Stimulated activated CD8-positive, alpha-beta memory T cell treated with anti-CD3 and anti-CD28 coated beads, Interleukin-2, amount 100 ng/mL, for 1 hour (primary cell): ENCODE measurements at places on chromosomes 1 and 21.
A peak's percentile ranks its signal among the peaks of the same experiment; 100 is the strongest.

DNA sequence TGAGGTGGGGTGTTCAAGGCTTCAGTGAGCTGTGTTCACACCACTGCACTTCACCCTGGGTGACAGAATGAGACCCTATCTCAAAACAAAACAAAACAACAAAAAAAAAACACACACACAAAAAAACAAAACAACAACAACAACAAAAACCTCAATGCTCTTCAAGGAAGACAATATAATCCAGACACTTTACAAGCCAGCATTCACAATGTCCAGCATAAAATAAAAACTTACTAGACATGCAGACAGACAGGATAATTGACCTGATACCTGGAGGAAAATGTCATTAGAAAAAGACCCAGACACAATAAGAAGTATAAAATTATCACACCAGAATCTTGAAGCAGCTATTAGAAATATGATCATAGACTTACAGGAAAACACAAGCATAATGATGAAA is 39.0 kb upstream of the BACE2 start:
- DNase-seq = no peak

DNA sequence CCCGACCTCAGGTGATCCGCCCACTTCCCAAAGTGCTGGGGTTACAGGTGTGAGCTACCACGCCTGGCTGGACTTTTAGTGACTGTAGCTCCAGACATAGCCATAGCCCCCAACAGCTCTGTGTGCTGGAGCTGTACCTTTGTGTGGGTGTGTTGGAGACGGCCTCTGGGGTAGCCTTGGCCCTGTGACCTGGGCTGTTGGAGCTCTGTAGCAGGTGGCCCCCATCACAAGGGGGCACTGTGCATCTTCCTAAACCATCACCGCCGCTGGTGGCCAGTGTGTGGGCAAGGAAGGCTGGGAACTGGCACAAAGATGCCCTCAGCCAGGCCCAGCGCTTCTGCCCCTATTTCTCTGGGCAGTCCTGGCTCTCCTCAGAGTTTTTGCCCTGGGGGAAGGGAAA is 38.4 kb upstream of the FOXO6 start:
- DNase-seq = peak; percentile 9

DNA sequence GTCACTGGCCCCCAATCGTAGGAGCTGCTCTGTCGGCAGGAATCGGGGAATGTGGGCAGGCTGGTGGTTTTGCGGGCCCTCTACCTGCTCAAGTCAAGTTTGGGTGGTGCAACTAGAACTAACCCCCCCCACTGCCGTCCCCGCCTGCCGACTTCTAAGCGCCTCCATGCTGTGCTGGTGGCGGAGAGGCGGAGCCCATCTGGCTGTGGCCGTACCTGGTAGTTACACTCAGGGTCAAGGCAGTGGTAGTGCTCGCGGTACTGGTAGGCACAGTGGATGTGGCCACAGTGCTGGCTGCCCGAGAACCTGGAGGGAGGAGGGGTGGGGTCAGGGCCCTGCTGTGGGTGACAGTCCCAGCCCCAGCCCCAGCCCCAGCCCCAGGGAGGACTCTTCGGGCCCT is 140.0 kb downstream of the CASZ1 start:
- no peak for DNase-seq

GRCh38 chr1:245776139-245776538 is 621.4 kb downstream of the KIF26B start:
- no peak for DNase-seq

DNA sequence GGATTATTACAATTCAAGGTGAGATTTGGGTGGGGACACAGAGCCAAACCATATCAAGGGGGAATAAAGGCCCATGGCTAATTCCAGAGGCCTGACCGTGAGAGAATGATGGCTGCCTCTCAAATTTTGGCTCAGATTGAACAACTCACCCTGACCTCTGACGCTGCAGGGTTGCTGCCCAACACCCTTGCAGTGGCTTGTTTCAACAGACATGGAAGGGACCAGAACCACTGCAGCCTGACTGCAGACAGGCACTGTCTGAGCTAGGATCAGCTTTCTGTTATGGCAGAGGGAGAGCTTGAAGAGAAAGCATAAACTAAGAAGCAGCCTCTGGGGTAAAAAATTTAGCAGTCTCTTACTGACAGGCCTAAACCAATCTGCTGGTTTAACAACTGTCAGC is 90.2 kb upstream of the GADD45A start:
- DNase-seq = no peak

DNA sequence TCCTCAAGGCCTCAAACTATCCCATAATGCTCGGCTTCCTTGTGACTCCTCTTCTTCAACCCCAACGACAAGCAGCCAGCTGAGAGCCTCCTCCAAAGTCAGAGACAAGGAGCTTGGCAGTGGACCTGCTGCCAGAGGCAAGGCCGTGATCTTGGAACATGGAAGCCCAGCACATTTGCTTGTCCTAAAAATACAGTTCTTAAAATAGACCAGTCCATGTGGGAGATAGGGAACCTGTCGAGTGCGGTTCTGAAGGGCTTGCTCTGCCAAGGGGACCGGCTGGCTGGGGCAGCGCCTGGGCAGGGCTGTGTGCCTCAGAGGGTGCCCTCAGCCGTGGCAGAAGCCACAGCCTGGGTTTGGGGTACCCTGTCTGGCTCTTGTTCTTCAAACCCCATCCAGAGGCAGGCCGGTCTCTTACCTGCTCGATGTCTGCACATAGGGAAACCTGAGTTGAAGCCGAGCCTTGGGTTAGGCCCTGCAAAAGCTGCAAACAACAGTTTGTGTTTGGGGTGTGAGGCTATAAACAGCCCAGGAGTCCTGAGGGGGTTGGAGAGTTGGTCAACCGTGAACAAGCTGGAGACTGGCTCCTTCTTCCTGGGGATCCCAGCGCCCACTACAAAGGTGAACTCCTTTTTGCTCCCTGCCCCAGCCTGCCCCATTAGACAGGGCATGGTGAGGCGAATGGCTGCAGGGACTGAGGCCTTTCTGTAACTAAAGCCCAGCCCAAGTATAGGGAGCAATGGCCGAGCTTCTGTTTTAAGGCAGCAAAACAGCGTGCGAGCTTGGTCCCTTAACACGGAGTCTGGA is 228.8 kb downstream of the CAMTA1 start:
- DNase-seq = no peak

DNA sequence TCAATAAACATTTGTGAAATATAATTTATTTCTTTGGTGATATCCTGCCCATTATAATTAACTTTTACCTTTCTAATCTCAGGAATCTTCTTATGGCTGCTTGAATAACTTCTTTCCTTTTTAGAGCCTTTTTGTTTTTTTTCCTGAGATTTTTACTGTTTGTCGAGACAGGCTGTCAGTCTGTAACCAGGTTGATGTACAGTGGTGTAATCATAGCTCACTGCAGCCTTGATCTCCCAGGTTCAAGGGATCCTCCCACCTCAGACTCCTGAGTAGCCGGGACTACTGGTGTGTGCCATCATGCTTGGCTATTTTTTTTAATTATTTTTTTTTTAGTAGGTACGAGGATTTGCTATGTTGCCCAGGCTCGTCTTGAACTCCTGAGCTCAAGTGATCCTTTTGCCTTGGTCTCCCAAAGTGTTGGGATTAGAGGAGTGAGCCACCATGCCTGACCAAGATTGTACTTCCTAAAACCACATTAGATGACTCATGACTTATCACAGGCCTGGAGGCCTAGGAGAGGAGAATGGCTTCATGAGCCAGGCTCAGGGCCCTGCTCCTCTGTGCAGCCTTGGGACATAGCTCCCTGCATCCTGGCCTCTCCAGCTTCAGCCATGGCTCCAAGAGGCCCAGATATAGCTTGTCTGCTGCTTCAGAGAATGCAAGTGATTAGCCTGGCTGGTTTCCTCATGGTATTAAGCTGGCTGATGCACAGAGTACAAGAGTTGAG is 48.6 kb downstream of the CTH start:
- no peak for DNase-seq

GRCh38 chr1:207823880-207824566 is 72.2 kb downstream of the CD46 start:
- DNase-seq = peak; percentile 42

DNA sequence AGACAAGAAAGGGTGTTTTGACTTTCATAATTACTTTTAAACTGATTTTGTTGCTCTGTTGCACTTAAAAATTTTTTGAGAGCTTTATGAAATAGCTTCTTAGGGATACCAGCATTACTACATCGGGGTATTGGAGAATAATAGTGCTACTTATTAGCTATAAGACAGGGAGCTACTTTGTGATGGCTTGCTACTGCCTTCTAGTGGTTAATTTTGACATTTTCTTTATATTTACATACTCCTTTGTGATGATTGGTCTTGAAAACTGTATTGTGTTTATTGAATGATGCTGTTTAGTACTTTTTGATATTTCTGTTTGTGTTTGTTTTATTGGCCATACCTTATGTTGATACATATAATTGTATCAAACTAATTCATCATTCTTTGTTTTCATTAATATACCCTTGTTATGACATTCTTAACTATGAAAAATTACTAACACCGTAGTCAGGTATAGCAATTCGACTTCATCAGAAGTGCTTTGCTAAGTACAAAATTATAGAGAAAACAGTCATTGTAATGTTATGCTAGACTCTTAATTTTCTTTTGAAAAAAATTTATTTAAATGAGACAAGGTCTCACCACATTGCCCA is 85.5 kb downstream of the CLIC4 start:
- DNase-seq = no peak

GRCh38 chr1:18957136-18957521 is 653 bp upstream of the IFFO2 start:
- DNase-seq = no peak

DNA sequence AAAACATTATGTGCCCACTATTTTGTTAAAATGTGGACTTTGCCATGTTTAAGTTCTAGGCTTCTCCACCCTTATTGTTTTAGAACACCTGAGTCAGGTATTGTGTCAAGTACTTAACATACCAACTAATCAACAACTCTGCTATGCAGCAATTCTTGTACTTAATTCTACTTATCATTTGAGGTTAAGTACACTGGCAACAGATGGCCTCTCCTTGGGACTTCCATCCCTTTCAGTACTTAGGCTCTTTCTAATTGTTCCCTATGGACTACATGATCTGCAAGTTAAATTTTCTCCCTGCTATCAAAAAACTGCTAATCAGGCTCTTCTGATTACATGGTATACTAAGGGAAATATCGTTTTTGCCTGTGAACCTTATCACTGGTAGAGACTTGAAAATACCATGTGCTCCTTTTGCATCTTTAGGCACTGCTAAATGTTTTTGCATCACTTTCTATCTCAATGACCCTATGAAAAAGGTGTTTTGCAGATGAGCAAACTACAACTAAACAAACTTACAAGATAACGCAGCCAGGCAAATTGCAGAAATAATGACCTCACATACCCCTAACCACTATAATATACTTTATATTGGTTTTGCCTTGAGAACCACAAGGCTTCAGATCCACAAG is 18.9 kb downstream of the SFPQ start:
- DNase-seq = no peak

DNA sequence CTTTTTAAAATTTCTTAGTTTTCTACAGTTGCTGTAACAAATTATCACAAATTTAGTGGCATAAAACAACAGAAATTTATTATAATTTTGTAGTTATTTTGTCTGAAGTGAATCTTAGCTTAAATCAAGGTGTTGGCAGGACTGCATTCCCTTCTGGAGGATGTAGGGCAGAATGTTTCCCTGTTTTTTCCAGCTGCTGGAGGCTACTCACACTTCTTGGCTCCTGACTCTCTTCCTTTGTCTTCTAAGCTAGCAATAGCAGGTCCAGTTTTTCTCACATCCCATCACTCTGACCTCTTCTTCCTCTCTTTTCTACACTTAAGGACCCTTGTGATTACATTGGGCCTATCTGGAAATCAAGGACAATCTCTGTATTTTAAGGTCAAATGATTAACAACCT is 84.1 kb downstream of the PKN2 start:
- DNase-seq = no peak

- DNase-seq = no peak
Measured at GRCh38 chr1:51927029-51927428, 48.5 kb upstream of the NRDC start.

DNA sequence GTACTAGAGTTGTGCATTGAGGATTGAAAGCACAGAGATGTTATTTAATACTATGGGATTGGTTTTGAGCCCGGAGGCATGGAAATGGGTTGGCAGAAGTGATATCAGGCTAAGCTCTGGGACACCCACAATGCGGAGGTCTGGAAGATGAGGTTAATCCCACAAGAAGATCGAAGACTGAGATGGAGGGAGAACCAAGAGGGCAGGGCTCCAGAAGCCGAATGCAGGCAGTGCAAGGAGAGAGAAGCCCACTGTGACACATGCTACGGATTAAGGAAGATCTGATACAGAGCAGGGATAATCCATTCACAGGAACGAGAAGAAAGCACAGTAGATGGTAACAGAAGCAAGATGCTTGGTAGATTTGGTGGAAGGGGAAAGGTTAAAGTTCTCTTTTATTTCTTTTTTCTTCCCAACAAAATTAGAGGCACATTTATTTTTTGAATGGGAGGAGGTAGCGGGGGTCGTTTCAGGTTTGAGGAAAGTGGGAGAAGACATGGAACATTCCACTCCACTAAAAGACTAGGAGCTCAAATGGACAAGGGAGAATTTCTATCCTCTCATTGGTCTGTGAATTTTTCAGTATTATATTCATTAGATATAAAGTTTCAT is 113.2 kb downstream of the NCAM2 start:
- no peak for DNase-seq

GRCh38 chr1:2214541-2215241 is 13.4 kb upstream of the SKI start:
- DNase-seq = no peak

DNA sequence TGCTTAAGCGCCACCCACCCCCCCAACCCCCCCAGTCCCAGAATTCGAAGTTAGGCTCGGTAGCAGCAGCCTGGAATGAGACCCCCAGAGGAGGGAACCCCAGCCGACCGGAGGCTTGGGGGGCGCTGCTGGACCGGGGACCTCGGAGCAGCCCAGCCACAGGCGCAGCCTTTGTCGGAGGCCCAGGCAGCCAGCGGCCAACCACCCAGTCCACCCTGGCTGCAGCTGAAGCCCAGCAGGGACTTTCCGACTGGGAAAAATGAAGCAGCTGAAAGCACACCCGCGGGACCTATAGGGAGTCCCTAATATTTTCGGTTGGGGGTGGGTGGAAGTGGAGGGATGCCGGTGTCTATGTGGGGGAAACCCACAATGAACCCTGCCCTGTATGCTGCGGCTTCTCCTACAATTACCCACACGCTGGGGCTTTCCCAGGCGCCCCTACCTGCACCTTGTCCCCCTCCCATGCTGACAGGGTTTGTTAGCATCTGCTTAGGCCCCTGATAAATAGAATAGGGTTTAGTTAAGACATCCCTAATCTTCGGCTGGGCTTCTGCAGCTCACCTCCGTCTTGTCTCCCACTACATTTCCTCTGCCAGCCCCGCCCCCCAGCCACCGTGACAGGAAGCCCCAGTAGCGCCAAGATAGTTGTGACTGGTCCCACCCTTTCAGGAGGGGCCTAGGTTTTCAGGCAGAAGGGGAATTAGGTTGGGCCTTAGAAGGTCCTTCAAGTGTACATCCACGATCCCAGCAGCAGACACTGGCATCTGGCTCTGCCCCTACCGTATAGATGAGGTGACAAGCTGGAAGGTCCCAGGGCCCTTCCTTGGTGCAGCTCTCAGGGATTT is 838 bp downstream of the CCDC28B start:
- peak; percentile 58 for DNase-seq

GRCh38 chr1:67883069-67883468 is 49.8 kb upstream of the GNG12 start:
- DNase-seq = no peak

GRCh38 chr1:61983236-61983635 is 211.4 kb upstream of the L1TD1 start:
- DNase-seq = no peak

- no peak for DNase-seq
Measured at GRCh38 chr1:207944571-207944970, 33.6 kb upstream of the CD34 start.

GRCh38 chr1:9417695-9418094 is 121.6 kb upstream of the SLC25A33 start:
- no peak for DNase-seq
